Activated effector memory CD4-positive, alpha-beta T cell treated with Interleukin-2 at 50 U/mL for 16 hours (primary cell): ENCODE measurements at places on chromosomes 1 and 21.

GRCh38 chr1:231125972-231126580 lies 35.8 kb upstream of the TRIM67 start:
- no peak for DNase-seq

GRCh38 chr21:38438462-38438893 lies 59.8 kb downstream of the ERG start:
- DNase-seq = no peak

DNA sequence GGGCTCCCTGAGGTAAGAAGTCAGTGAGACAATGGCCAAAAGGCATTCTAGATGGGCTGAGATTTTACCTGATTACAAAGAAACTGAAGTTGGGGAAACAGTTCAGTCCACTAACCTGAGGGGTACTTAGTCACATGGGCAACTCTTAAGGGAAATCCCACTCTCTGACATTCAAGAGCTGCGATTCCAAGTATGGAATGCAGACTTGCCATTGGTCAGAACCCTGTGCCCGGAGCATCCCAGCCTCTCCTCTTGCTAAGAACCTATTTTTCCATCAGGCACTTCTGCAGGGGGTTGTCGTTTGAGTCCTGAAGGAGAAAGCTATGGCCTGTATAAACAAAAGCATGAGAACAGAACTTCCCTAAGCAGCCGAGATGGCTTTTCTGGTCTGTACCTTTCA lies 434.9 kb upstream of the DAB1 start:
- DNase-seq = no peak

- no peak for DNase-seq
These were observed 6.8 kb downstream of the MINDY1 start for GRCh38 chr1:150999926-151000325.

DNA sequence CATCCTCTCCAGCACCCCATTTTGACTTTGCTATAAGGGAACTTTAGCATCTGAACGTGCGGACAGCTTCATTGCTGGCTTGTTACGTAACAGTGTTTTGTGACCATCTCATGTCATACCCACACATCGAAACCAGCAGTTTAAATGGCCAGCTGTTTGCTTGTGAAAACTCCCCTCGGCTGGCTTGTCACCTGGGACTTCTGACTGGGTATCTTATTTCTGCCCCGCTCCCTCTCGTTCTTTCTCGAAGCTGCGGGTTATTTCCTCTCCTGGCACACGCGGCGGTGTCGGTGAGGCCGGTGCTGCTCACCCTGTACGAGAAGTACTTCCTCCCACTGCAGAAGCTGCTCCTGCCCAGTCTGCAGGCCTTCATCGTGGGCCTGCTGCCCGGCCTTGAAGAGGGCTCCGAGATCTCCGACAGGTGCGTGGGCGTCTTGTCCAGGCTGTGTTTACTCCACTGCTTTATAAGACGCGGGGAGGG lies 43.5 kb downstream of the DOP1B start:
- no peak for DNase-seq

DNA sequence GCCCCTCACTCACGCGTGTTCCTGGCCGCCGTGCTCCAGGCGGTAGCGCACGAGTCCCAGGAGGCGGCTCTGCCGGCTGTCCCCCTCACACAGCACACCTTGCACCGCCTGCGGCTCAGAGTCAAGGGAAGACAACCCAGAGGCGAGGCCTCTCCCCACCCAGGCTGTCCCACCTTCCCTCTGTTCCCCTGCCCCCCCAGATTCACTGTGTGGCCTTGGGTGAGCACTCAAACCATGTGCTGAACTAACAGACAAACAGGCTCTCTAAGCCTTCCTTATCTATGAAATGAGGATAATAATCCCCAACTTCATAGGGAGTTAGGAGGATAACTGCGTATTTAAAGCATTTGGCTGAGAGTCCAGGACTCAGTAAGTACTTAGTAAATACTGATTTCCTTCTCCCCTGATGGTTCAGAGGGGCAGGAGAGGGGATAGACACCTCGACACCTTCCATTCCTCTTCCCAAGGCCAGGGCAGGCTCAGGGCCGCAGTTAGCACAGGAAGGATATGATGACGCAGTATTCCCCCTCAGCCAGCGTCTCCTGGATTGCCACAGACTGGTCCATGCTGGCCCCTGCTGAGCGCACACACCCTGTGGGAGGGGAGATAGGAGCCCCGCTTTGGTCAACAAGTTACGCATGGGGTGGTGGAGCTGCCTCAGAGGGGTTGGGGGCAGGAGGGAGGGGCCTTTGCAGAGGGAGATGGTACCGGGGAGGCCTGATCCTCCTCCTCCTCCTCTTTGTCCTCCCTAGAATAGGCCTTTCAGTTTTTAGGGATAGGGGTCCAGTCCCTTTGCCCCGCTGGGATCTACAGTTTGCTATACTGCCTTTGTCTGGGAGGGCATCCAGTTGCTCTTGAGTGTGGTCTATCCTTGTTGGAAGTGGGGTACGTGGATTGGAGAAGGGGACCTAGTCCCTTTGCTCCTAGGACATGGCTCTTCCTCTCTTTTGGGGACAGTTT lies 830 bp downstream of the INPP5B start:
- no peak for DNase-seq

DNA sequence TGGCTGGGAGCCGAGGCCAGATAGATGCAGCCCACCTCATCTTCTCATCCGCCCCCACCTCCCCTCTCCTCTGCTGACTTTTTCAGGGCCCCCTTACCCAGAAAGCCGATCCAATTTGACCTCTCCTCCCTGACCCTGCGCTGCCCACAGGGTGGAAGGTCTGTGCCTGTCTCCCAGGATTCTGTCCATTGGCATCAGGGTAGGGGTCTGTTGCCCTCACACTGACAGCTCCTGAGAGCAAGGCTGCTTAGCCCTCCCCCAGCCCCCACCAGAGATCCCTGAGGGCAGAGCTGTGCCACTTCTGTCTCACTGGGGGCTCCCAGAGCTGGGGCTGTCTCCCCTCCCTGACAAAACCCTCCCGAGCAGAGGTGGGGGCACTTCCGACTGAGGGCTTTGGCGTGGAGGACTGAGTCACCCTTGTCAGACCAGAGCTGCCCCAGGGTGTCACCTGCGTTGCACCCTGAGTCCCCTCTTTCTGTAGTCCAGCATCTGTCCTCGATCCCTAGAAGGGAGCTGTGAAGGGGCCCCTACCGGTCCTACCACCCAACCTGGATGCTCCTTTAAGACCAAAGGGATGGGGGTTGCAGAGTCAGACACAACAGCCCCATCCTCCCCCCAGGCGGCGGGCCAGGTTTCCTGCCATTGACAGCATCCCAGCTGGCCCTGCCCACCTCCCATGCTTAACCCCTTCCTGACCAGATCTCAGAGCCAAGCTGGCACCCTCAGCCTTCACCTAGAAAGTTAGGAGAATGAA lies 2.4 kb upstream of the FAM110D start:
- DNase-seq = no peak

DNA sequence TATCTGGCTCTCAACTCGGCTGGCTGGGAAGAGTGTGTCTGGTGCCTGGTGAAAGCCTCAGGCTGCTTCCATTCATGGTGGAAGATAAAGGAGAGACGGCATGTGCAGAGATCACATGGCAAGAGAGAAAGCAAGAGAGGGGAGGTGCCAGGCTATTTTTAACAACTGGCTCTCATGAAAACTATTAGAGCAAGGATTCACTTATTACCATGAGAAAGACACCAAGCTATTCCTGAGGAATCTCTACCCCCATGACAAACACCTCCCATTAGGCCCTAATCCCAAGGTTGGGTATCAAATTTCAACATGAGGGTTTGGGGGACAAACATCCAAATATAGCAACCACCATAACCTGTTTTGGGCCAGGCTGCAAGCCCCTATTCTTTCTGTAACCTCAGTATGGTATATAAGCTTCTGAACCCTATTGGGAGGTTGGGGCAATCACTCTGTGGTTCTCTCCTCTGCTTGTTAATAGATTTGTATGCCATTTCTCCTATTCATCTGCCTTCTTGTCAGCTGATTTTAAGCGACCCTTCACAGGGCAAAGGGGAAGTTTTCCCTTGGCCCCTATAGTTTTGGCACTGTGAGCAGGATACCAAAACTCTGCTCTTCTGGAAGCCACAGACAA lies 179.0 kb upstream of the TNR start:
- no peak for DNase-seq

- no peak for DNase-seq
These were observed 6.2 kb downstream of the C1orf198 start for GRCh38 chr1:230861970-230862595.

GRCh38 chr1:16969057-16969611 lies 11.3 kb downstream of the MFAP2 start:
- DNase-seq = no peak

GRCh38 chr1:225812488-225813213 lies 2.7 kb downstream of the EPHX1 start:
- no peak for DNase-seq

GRCh38 chr1:157403203-157403602 lies 149.1 kb downstream of the FCRL5 start:
- DNase-seq = no peak

- no peak for DNase-seq
These were observed 12.7 kb upstream of the PDPN start for GRCh38 chr1:13570924-13571323.

- DNase-seq = no peak
These were observed 275.9 kb upstream of the SNX7 start for GRCh38 chr1:98385652-98386051.

GRCh38 chr1:200262326-200262965 lies 147.4 kb downstream of the ZNF281 start:
- no peak for DNase-seq

- no peak for DNase-seq
These were observed 52.4 kb downstream of the DISP3 start for GRCh38 chr1:11531314-11531870.

DNA sequence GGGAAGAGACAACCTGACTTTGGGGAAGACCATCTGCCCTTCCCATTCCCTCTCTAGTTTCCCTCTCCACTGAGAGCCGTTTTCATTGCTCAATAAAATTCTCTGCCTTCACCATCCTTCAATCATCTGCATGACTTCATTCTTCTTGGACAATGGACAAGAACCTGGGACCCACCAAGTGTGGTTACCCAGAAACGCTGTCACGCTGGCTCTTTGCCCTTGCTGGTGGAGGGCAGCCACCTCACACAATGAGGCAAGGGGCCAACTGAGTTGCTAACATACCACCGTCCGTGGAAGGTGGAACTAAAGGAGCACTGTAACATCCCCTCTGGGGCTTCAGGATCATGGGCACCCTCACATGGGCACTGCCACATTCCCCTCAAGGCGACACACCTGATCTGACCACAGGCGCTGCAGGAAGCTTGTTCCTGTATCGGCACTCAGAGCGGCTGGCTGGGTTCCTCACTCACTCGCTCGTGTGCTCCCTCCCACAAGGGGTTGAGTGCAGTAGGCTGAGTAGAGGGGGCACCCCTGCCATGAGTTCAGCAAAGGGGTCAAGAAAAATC lies 652.4 kb downstream of the PLPP3 start:
- DNase-seq = no peak

- no peak for DNase-seq
These were observed 54.9 kb downstream of the DMRTA2 start for GRCh38 chr1:50368179-50369007.

DNA sequence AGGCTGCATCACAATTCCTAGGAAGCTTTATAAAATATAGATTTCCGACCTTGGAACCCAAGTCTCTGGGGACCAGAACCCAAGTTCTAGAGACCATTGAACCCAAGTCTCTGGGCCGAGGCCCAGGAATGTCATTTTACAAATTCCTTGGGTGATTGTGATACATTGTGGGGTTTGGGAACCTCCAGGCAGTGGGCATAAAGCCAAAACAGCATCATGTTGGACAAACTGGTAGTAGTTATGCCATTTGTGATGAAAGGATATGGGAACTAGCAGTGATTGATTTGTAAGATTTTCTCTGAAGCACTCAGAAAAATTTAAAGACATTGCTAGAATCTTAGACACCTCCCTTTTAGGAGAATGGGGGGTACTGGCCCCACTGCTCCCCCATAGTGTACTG lies 160.2 kb downstream of the HIVEP3 start:
- no peak for DNase-seq

DNA sequence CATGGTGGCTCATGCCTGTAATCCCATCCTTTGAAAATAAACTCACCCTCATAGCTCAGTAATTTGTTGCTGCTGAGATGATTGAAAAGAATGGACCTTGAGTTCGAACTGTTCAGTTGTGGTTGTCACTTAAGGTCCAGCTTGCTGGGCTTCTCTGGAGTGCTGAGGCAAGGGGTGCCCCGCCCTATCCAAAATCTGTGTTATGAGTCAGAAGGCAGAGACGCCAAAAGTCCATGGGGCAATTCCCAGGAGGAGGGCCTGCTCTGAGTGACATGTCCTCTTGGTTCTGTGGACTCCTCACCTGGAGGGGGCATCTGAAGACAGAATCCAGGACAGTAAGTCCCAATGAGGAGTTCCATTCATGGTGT lies 64.8 kb downstream of the MYOM3 start:
- no peak for DNase-seq

DNA sequence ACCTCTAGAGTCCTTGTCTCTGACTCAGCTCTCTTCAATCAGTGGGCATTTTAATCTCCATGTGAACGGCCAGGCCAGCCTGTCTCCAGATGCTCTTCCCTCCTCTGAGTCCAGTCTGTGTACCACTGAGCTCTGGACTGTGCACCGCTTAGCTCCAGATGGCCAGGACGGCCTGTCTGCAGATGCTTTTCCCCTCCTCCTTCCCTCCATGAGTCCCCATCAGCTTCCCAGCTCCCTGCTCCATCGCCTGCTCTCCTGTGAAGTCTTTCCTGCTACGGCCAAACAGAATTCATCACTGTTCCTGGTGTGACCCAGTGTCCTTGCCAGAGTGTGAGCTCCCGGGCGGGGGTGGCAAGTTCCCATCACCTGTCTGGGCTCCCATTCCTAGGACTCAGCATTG lies 42.0 kb downstream of the STUM start:
- DNase-seq = no peak

GRCh38 chr1:203371288-203371687 lies 20.4 kb upstream of the FMOD start:
- DNase-seq = no peak

DNA sequence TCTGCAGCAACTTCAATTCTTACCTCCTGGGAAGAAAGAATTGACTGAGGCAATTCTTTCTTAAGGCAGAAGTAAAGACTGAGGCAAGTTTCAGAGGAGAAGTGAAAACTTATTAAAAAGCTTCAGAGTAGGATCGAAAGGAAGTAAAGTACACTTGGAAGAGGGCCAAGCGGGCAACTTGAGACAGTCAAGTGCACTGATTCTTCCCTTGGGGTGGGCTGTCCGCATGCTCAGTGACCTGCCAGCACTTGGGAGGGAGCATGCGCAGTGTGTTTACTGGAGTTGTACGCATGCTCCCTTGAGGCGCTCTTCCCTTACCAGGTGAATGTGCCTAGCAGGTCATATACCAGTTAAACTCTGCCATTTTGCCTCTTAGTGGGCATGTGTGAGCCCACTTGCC lies 55.3 kb upstream of the NBPF3 start:
- no peak for DNase-seq

GRCh38 chr1:30413606-30414005 lies 309.8 kb downstream of the MATN1 start:
- DNase-seq = no peak

GRCh38 chr1:30572192-30572591 lies 151.2 kb downstream of the MATN1 start:
- no peak for DNase-seq
